ENCODE measurements at places on chromosomes 16 and 17.

GRCh38 chr17:2899906-2900305 is 103.7 kb downstream of the RAP1GAP2 start:
- no peak for DNase-seq

DNA sequence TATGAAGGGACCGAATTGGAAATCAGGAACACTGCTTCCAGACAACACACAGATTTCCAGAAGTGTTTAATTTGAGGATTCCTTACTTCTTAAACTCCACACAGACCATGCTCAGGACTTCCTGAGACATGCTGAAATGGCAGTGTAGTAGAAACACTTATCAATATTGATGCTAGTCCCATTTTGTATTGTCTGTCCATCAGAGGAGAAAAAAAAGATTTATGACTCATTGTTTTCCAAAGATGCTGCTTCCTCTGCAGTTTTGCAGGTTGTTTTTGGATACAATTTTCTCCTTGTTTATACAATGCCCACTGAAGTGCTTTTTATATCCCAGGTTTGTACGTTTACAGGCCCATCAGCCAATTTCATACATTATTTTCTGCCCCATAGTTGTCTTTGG is 68.3 kb upstream of the TANC2 start:
- DNase-seq, result no peak

DNA sequence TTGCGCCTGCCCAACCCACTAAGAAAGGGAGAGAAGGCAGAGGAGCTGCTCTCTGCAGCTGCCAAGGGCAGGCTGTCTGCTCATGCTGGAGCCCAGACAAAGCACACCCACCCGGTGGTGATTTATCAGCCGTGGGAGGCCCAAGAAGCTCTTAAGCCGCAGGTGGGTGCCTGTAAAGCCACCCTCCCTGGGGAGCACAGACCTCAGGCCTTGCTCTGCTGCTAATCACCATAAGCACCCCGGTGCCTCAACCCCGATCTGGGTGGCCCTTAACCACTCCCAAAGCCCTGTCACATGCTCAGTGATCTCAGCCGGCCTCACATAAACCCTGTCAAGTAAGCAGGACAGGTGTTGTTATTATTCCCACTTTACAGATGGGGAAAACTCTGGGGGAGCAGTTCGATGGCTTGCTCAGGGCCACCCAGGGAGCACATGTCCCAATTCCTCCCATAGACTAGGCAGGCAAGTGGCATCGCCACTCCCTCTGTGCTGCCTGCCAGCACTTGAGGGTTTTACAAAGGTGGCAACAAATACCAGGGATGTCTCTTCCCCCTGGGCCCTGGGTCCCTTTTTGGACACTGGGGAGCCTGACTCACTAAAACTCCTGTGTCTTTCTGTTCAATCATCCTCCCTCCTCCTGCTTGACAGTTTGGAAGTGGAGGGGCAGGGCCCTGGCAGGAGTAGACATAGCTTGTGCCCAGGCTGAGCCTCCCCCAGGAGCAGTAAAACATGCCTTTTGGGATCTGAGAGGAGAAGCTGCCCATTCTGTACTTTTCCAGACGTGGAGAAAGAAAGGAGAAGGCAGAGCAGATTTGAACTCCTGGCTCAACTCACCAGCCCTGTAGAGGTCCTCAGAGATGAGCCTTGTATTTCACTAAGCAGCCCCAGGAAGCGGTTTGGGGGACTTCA is 299.3 kb downstream of the SOX9 start:
- DNase-seq, result no peak

- DNase-seq, result no peak
These were observed 17.0 kb downstream of the MYL4 start for GRCh38 chr17:47225911-47226688.

DNA sequence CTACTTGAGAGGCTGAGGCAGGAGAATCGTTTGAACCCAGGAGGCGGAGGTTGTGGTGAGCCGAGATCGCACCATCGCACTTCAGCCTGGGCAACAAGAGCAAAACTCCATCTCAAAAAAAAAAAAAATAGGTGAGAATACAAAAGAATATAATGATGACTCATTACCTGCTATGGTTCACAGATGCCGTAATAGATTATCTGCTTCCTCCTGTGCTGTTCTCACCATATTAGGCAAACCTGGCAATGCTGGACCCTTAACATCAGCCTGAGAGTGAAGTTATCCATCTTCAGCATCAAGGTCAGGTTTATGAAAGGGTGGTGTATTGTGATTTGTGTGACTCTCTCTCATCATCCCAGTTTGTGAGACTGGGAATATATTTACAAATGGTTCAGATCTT is 271.3 kb upstream of the CPHXL start:
- DNase-seq, result no peak

DNA sequence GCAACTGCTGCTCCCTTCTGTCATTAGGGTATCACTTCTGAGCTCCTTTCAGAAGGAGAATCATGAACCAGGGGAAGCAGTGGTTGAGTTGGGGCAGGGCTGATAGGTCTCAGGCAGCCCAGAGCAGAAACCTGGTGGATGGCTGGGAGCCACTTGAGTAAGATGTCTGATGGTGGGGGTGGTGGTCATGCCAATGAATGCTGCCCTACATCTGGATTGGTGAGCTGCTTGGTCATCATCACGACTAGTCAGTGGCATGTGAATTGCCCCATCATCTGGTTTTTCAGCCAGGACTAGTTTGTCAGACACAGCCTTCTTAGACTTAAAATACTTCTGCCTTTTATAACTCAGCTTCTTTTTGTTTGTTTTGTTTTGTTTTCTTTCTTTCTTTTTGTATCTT is 2.6 kb downstream of the GID4 start:
- DNase-seq, result no peak

- DNase-seq, result no peak
These were observed 446.7 kb downstream of the HS3ST3B1 start for GRCh38 chr17:14747603-14747950.

DNA sequence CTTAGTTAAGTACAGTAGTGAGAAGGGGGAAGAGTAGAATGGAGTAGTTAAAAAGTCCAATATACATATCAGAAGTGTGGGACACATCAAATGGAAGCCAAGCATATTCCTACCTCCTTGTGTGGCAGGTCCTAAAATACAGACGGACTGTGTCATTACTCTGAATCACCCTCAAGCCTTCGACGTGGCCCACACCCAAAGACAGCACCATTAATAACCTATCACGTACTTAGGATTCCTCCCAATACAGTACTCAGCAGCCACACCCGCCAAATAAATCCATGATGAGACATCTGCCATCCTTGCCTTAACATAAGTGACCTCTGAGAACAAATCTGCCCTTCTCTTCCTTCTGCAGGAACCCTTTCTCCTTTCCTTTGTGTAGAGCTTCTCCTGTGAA is 38.9 kb downstream of the UBE2G1 start:
- no peak for DNase-seq

- no peak for DNase-seq
These were observed 60.4 kb upstream of the RPH3AL start for GRCh38 chr17:413016-413350.

GRCh38 chr16:74829637-74830036 is 55.0 kb upstream of the FA2H start:
- DNase-seq, result no peak

- DNase-seq, result no peak
These were observed 143.2 kb downstream of the IRX3 start for GRCh38 chr16:54143410-54143809.

DNA sequence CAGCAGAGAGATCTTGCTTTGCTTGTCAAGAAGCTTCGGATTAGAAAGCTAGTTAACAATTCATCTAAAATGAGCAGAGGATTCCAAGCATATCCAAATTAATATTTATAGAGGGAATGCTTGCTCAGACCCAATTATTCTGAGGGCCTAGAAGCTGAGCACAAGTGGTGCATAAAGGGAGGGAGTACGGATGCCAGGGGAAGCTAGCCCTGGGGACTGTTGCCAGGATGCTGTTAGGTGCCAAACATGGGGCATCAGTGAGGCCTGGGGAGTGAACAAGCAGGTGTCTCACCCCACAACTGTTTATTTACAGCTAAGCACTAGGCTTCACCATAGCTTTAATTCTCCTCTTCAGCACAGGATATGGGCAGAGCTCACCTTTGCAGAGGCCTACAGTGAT is 684.1 kb upstream of the C16orf82 start:
- no peak for DNase-seq

DNA sequence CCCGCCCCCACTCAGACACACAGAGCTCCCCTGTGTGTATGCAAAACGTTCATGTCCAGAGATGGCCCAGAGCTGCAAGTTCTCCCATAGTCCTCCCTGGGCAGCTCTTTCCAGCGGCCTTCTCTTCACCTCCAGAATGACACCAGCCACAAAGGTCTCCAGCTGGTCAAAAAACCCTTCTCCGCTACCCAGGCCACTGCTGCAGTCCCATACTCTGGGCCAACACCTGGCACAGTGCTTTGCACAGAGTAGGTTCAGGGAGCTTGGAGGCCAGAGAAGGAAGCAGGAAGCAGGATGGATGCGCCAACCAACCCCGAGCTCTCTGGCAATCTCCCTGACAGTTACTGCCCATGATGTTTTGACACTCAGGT is 1.1 kb upstream of the STAT5B start:
- DNase-seq, result no peak

- DNase-seq, result no peak
These were observed 11.9 kb downstream of the CEP20 start for GRCh38 chr16:15876503-15876902.

DNA sequence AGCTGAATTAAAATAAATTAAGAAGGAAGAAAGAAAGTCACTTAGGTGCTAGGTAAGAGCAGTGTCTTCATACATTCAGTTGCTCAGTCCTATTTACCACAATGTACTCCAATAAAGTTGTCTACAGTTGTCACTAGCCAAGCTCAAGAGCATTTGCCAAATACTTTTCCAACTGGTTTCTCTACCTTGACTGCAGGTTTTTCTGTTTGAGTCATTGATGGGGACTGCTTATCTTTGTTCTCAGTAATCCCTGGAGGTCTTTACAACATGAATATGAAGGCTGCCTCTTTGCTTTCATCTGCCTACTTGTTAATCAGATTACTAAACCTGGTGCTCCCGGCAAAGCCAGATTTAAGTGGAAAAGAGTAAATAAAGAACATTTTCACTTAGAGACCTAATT is 64.6 kb upstream of the CLEC18B start:
- no peak for DNase-seq
